ENCODE measurements at places on chromosomes 5 and 9. TPM values are rescaled to one million over a fixed set of nuclear protein-coding genes. Genes with fewer than 3 reads are reported as not detected.

The LCN15 gene
- not detected for total RNA-seq

The SOX30 gene
- total RNA-seq = not detected

The TEX48 gene
- not detected for total RNA-seq

The PCDHGB2 gene
- 2.4 TPM for total RNA-seq

The TICAM2 gene
- 5.0 TPM for total RNA-seq

The PLCXD3 gene
- total RNA-seq = under 0.01 TPM

The GAPT gene
- not detected for total RNA-seq

The DIRAS2 gene
- 0.78 TPM for total RNA-seq

The WNT8A gene
- not detected for total RNA-seq

The GDF9 gene
- total RNA-seq = 0.09 TPM

The PAXX gene
- 13.5 TPM for total RNA-seq

The GADD45G gene
- 1.8 TPM for total RNA-seq

The RAB3C gene
- not detected for total RNA-seq

The PCDHGA6 gene
- 4.2 TPM for total RNA-seq

The STOML2 gene
- total RNA-seq = 109 TPM

The LCN1 gene
- total RNA-seq = 0.59 TPM

The LCN9 gene
- total RNA-seq = not detected

The FOXD4L3 gene
- total RNA-seq = not detected

The TTC23L gene
- total RNA-seq = 0.30 TPM

The CCL19 gene
- not detected for total RNA-seq

The KIF3A gene
- total RNA-seq = 15.7 TPM

The SMIM33 gene
- not detected for total RNA-seq

The TMEM215 gene
- total RNA-seq = not detected

The NUDT12 gene
- total RNA-seq = 17.2 TPM

The WDR36 gene
- 62.7 TPM for total RNA-seq

The SLC45A2 gene
- not detected for total RNA-seq

The OMD gene
- not detected for total RNA-seq

The PNPLA7 gene
- total RNA-seq = 0.59 TPM

The AQP7 gene
- total RNA-seq = not detected

The FGF1 gene
- 3.3 TPM for total RNA-seq

The FAM78A gene
- total RNA-seq = 0.74 TPM
